ENCODE measurements at places on chromosomes 6 and 20. TPM values are rescaled to one million over a fixed set of nuclear protein-coding genes. Genes with fewer than 3 reads are reported as not detected.

DNA sequence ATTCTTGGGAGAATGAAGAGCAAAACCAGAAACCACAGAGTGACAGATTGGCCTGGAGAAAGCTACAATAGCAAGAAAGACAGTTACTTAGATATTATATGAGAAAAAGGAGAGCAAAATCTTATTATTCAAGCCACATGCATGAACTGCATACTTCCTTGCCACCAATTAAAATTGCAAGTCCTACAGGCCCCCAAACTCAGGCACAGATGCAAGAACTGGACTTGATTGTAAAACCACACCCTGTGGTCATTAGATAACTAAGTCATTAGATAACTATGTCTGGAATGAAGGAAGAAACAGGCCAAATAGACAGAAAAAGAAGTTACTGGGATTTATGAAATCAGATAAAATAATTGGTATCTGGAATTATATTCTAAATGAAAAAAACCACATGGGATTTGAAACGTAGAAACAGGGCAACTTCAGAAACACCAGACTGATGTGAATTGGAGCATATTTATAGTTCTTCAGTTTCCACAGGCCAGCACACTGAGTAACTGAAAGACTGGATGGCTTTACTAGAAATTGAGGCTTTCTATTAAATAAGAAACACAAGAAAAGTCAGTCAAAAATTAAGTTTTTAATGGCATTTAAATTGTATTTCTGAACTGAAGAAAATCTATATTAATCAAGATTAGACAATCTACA lies 49.4 kb upstream of the CARMIL1 start:
- DNase-seq = peak; percentile 74

The FHL5 gene
- not detected for total RNA-seq

The LTB gene
- total RNA-seq = 1.5 TPM

DNA sequence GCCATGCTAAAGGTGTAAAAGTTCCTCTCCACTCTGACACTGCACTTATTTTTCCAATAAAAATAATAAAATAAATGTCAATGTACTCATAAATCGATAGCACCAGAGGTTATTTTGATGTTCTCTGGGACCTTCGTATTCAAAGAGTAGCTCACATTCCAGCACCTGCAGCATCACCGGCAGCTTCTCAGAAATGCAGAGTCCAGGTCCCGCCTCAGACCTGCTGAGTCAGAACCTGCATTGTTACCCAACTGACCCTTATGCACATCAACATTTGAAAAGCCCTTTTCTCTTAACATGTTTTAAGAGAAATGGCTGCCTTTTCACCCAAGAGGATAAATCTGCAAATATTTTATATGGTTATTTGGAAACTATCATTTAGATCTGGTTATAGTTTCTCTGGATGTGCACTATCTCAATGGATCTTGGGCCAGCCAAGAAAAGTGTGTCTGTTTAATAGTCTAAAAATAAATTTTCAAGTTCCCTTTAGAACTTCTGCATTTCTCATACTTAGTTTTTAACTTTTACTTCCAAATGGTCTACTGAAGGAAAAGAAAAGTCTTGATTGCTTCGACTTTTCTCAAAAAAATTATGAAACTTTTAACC lies 216.2 kb upstream of the PRDM1 start:
- DNase-seq = no peak

The GGTLC1 gene
- not detected for total RNA-seq

The OR2H1 gene
- not detected for total RNA-seq

- no peak for DNase-seq
These were observed 5.2 kb upstream of the ABHD16B start for GRCh38 chr20:63856098-63856511.

- no peak for DNase-seq
These were observed 112.2 kb upstream of the SYNCRIP start for GRCh38 chr6:85754894-85755293.

DNA sequence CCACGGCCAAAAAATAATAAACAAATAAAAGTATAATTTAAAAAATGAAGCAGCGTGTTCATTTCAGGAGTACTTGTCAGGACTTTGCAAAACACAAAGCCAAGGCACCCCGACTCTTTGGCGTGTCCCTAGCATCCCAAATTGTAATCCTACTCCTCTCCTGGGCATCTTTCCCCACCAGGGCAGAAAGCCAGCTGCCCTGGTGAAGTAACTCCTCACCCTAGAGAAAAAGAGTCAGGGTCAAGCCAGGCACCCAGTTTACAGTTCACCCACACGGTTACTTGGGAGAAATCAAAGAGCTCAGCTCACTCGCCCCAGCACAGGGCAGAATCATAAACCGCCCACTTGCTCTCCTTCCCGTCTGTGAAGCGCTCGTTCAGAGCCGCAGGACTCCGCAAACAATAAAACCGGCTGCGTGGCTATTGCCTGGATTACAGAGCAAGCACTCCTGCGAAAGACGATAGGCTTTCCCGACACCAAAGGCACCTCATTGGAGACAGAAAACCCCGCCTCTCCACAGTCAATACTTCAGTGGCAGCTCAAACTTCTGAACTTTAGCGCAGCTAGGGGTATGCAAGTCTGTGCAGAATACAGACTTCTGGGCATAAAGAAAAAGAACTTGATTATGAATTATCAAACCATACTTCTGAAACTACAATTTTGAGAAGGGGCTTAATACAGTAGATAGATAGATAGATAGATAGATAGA lies 73.0 kb upstream of the NHSL1 start:
- peak; percentile 73 for DNase-seq

The ARMH2 gene
- total RNA-seq = not detected

The C20orf204 gene
- 2.1 TPM for total RNA-seq

- no peak for DNase-seq
These were observed 26.0 kb upstream of the SYNDIG1 start for GRCh38 chr20:24443436-24443835.

DNA sequence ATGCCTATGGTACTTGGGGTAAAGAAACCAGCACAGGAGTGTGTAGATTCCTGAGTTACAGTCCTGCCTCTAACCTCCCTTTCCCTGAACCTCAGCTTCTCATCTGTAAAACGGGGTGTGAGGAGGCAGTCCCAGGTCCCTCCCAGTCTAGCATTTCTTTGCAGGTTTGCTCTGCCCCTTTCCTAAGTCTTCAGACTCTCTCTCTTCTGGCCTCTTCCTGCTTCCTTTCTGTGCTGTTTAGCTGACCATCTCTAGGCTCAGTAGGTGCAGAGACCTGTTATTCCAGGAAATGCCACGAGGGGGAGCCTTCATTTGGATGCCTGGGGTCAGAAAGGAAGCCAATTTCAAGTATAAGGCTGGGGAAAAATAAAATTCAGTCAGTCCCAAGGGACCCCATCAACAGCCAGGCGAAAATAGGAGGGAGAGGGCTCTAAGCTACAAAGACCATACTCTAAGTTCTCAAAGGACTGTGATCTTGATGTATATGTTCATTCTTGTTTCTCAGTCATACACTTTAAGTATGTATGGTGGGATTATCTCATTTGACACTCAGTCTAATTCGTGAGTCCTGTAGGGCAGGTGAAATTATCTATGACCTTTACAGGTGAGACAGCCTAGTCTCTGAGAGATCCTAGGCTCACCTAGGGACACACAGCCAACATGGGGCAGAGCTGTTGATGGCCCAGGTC lies 89.1 kb downstream of the NCR2 start:
- peak; percentile 89 for DNase-seq

DNA sequence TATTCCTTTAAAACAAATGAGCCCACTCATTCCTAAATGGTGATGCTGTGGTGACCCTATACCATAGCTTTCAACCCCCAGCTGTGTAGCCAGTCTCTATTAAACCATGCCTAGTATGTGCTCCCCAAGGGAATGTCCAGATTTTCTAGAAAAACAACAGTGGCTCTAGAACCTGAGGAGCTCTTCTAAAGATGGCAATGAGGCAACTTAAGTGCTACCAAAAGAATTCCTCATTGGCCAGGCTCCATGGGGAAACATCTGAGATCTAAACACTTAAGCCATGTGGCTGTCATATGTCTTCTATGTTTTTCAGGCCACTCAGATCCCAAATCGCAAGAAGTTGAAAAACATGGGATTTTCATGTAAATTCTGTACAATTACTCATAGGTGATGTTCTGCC lies 191.0 kb downstream of the TPBG start:
- no peak for DNase-seq

GRCh38 chr6:141551318-141551717 lies 581.4 kb upstream of the GJE1 start:
- no peak for DNase-seq

The DEF6 gene
- total RNA-seq = 37.3 TPM

- DNase-seq = peak; percentile 3
These were observed 118.6 kb upstream of the CCDC28A start for GRCh38 chr6:138654715-138655634.

- peak; percentile 65 for DNase-seq
These were observed 124.3 kb downstream of the IPCEF1 start for GRCh38 chr6:154232013-154232910.

The ARHGAP40 gene
- not detected for total RNA-seq

All from PC-3 (cell line).